Stimulated activated CD4-positive, alpha-beta T cell treated with anti-CD3 and anti-CD28 coated beads, Interleukin-4, amount 100 ng/mL, for 24 hours (primary cell): ENCODE measurements at places on chromosomes 7 and 10.

DNA sequence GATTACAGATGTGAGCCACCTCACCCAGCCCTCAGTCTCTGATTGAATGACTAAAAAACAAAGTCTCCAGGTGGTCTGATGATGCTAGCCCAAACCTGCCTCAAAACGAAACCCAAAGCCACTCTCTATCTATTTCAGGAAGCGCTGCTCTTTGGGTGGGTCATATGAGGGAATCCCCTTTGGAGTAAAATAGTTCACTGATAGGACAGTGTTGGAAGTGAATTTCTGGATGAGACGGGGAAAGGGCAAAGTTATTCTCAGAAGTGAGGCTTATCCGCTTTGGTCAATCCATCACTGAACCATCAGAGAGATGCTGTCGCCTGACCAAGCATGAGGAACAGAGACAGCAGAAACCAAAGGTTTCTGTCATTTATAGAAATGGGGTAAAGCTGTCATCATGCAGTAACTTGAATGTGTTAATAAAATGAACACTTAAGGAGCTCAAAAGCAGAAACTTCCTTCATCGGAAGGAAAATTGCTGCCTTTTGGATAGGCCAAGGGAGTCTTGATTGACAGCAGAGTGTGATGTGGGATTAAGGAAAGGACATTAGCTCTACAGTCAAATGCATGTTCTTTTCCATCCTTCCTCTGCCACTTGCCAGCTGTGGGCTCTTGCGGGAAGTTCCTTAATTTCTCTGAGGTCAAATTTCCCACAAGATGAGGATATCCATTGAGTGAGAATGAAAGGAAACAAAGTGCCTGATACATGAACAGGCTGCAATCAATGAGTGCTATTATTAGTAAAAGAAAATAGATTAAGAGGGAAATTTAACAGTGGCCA, 64.9 kb upstream of the C1QL3 start:
- DNase-seq, result no peak

- DNase-seq, result no peak
These were observed 485.0 kb upstream of the MGMT start for GRCh38 chr10:128981881-128982615.

GRCh38 chr7:155994279-155994811, 182.1 kb upstream of the SHH start:
- DNase-seq, result no peak

DNA sequence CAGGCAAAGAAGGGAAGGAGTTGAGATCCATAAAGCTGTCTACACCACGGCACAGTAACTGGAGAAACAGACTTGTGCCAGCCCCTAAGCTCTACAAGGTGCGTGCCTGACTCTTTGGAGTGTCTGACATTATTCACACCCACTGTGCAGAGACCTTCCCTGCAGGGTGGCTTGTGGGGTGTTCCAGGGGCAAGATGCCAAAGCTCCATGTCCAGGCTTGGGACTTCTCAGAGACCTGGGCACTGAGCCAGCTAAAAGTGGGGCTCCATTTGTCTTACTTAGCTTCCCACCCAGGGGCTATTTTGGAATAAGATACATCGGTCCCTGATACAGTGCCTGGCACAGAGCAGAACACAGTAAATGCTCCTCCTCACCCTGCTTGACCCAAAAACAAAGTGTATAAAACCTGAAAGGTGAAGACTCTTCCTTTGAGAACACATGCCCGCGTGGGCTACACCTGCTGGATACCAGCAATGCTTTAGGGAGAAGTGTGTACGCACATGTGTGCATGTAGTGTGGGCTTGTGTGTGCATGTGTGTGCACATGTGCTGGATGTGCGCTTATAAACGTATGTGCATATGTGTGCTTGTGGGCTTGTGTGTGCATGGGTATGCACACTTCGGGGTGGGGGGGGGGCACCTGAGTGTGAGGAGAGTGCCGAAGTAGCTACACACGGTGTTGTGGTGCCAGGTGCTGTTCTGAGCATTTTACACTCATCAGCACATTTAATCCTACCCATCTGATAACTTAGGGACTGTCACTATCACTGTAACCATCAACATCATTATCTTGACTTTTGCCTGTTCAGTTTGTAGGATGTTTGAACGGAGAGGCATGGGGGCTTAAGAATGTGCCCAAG, 143.0 kb downstream of the ARHGAP22 start:
- no peak for DNase-seq

DNA sequence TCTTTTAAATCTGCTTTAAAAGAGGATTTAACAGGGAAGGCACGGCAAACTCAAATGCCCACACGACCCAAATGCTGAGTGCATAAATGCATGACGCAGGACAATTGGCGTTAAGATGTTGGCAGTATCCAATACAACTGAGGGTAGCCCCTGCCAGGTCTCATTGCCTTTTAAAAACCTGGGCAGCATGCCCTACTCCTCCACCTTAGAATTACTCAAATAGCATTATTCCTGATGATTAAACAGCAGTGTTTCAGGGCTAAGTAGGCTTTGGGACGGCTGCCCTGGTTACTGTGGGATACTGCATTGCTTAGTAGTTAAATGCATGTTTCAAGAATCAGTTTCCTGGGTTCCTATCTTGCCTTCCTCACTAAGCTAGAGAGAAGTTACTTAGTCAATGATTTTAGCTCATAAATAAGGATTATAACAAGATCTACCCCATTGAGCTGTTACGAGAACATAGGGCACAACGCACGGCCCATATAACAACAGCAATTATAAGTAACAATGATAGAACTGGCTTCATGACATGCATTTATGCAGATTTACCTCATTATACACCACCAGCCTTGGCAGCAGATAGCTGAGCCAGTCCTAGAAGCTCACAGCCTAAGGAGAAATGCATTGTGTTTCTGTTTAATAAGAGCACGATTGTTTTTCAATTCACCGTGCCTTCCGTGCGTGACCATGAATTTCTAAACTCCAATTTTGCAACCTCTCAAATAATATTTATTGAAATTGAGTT, 7.9 kb downstream of the TUBAL3 start:
- DNase-seq, result no peak

GRCh38 chr7:36202398-36202797, 49.3 kb downstream of the EEPD1 start:
- DNase-seq, result no peak

GRCh38 chr7:47881256-47881655, 67.0 kb downstream of the PKD1L1 start:
- no peak for DNase-seq

GRCh38 chr7:31633894-31634494, 53.0 kb upstream of the PPP1R17 start:
- DNase-seq, result no peak

DNA sequence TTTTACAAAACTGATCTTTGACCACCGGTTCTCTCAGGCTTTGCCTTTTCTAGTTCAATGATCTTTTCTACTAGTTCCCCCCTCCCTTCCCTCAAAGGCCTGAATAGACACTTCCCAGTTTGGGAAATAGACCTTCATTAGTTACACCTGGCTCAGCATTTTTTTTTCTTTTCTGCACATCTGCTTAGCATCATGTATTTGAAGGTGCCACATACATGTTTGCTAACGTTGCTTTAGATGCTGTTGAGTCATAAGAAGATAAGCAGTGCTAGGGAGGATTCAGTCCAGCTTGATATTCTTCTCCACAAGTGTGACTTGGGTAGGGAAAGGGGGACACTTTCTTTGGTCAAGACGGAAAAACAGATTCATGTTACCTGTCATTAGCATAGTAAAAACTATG, 78.3 kb downstream of the BICC1 start:
- no peak for DNase-seq

DNA sequence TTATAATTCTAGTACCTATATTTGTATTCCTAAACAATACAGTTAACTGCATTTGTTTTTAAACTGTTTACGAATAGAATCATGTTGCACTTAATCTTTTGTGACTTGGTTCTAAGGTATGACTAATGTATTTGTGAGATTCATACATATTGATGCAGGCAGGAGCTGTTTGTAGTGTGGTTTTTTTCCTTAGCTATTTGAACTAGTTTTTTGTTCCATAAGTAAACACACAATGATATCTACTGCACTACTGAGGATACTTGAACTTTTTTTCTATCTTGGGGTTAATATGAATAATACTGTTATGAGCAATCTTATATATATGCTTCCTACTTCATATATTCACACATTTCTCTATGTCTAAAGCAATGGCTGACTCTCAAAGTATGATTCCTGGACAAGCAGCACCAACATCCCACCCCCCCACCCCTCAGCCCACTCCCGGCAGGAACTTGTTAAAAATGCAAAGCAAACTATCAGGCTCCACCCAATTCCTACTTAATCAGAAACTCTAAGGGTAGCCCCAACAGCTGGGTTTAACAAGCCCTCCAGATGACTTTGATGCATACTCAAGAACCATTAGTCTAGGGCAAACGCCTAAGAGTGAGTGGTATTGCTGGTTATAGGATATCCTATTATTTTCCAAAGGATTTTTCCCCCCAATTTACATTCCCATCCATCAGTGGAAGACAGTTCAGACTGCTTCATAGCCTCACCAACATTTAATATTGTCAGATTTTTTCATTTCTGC, 25.8 kb downstream of the BRAF start:
- no peak for DNase-seq

DNA sequence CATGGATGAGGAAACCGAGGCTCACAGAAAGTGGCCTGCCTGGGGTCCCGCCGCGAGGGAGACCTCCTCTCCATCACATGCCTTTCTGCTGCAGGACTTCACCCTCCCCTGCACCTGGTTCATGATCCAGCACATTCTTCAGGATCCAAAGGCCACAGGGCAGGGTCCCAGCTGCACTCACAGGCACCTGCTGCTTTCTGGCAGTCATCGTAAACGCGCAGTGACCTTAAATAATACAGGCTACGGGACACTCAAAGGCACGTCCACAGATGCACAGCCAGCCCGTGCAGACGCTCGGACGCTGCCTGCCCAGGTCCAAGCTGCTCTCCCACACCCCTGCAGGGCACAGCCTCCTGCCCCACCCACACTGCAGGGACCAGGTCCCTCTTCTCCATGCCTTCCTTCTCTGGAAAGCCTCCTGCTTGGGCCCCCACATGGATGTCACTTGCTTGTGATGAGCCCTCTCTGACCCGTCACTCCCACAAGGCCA, 49.9 kb downstream of the CALML3 start:
- no peak for DNase-seq

DNA sequence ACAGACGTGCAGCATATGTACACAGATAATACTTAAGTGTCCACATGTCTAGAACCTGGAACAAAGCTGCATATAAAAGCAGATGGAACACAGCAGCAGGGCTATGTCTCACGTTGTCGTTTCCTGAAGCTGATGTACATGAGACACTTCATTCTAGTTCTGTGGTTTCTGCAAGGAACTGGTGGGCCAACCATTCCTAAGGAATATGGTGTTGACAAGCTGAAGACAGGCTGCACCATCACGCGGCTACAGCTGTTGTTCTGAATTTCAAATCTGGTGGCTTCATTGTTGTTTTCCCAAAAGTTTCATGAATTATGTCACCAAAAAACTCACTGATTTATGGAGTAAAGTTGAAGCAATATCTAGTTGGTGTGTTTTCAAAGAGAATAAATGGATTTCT, 33.7 kb downstream of the PRKAG2 start:
- DNase-seq, result no peak

- DNase-seq, result no peak
These were observed 26.6 kb downstream of the CDNF start for GRCh38 chr10:14810969-14811953.

DNA sequence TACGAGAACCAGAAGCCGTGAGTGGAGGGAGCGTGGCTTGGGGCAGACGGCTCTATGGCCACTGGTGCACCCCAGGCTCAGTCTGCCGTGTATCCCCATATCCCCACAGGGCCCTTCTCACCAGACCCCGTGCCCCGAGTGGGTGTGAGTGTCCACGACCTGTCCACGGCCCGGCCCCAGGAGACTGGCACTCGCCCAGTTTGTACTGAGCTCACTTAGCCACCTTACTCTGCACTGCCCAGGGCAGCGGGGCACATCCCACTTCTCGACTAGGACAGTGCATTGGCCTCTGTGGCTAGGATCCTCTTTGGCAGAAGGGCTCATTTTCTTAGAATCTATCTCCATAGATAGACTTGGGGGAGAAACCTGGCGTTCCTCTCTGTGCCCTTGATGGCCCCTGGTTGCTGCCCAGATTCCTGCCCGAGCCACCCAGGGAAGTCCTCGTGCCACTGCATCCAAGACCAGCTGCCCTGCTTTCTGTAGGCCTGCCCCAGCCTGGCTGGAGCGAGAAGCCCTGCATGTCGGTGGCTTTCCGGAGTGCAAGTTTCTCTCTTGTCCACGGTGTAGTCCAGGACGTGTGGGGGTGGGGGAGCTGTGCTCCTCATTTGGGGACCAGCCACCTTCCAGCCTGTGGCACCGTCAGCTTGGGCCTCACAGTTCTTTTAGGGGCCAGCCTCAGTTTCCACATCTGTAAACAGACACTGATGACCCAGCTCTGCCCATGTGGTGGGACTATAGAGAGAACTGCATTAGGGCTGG, 11.9 kb downstream of the TMEM120A start:
- DNase-seq, result no peak

DNA sequence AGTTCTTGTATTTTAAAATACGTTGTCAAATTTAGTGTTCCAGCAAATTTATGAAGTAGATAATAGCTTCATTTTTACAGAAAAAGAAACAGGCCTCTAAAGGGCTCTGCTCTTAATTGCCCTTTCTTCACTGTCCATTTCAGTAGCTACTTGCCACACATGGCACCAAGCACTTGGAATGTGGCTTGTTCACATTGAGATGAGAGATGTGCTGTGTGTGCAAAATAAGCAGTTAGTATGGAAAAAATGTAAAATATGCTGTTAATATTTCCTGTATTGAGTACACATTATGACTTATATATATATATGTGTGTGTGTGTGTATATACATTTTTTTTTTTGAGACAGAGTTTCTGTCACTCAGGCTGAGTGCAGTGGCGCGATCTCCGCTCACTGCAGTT, 19.5 kb downstream of the RBM33 start:
- DNase-seq, result no peak

DNA sequence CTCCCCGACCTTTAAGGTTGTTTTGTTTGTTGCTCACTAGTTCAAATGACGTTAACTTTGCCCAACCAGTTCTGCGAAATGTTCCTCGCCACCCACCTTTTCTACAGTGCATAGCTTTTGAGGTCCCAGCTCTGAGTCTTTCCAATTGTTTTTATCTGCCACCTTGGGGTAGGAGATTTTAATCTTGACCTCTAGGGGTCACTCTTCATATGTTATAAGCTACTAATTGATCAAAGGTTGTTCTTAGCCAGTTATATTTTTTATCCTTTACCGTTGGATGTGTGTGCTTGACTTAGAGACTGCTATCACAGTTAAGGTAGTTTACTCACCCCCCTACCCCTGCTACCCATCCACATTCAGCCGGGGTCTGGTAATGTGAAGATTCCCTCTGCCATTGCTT, 372.4 kb downstream of the SUGCT start:
- no peak for DNase-seq

DNA sequence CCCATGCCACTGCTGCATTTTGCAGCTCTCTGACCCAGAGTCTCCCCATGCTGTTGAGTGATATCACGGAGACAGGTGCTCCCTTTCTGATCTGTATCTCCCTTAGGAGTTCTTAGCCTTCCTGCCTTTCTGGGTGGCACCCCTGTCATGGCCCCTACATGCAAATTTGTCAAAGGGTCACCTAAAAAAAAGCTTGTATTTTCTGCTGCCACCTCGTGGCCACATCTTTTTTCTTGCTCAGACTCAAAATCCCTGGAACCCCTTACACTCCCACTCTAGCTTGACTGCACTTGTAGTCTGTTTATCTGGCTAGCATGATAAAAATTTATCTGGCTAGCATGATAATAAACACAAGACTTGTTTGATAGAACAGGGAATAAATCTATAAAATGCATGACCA, 809.1 kb downstream of the SORCS1 start:
- no peak for DNase-seq
